Smooth muscle cell of the umbilical artery (primary cell): ENCODE measurements at places on chromosomes 5 and 9. TPM values are rescaled to one million over a fixed set of nuclear protein-coding genes. Genes with fewer than 3 reads are reported as not detected.

GPR151 gene
- total RNA-seq: not detected in 2 replicates

FAM169A gene
- under 0.01 and 0.74 TPM in 2 replicates for total RNA-seq

LCN9 gene
- not detected in 2 replicates for total RNA-seq

ROPN1L gene
- 0.14 and 0.30 TPM in 2 replicates for total RNA-seq

LCN1 gene
- 0.59 TPM in 1 of 2 replicates, not detected in the other for total RNA-seq

GTF2H2 gene
- total RNA-seq: 22.0 and 35.7 TPM in 2 replicates

MVB12B gene
- total RNA-seq: 5.3 and 6.0 TPM in 2 replicates

SVEP1 gene
- total RNA-seq: 9.2 and 15.4 TPM in 2 replicates

PCDHA9 gene
- total RNA-seq: under 0.01 and 0.09 TPM in 2 replicates

LPAR1 gene
- 45.7 and 82.0 TPM in 2 replicates for total RNA-seq

STPG3 gene
- total RNA-seq: not detected in 2 replicates

SPRY4 gene
- total RNA-seq: 11.3 TPM in 2 replicates

TNFSF15 gene
- 0.32 and 3.0 TPM in 2 replicates for total RNA-seq

PCDHGB5 gene
- total RNA-seq: 30.9 and 34.3 TPM in 2 replicates
